ENCODE measurements at places on chromosomes 1 and 21. TPM values are rescaled to one million over a fixed set of nuclear protein-coding genes. Genes with fewer than 3 reads are reported as not detected.

NID1 gene
- total RNA-seq: 1.2 TPM

DNA sequence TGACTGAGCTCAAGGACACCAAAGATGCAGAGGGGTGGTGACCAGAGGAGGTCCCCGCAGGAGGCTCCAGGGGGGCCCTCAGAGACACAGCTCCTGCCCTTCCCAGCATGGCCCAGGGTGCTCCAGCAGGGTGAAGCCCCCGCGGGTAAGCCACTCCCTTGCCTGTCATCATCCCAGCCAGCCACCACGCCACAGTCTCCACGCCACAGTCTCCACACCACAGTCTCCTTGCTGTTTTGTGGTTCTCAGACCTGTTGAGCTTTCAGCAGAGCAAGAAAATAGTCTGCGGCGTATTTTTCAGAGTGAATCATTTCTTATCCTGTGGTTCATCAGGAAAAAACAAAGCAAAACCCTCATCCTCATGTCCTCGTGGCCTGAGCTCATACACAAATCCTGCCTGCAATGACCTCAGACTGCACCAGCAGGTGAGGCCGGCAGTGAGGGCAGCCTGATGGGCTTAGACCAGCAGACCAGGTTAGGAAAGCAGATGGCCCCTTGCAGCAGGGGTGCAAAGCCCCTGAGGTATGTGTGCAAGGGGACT lies 25.7 kb upstream of the ABCG1 start:
- DNase-seq: no peak

DNA sequence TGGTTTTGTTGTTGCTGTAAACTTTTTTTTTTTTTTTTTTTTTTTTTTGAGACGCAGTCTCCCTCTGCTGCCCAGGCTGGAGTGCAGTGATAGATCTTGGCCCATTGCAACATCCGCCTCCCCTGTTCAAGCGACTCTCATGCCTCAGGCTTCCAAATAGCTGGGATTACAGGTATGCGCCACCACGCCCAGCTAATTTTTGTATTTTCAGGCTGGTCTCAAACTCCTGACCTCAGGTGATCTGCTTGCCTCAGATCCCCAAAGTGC lies 78.9 kb upstream of the SLC45A1 start:
- DNase-seq: peak; percentile 46

- no peak for DNase-seq
Observed at GRCh38 chr1:197674286-197674685, 101.0 kb downstream of the DENND1B start.

DNA sequence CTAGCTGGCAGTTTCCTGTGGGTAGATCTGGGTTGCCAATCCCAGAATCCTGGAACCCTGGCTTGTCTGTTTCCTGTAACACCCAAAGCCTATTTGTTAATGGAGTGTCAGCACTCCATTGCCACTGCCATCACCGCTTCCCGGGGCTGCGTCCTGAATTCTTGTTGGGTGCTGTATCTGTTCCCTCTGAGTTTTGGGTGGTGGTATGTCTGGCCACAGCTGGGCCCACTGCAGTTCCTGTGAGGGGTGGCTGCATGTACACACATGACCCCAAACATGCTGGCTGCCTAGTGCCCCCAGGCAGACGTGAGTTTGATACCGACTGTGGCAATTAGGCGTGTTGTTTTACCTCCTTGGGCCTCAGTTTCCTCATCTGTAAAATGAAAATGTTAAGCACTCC lies 29.3 kb downstream of the NAV1 start:
- DNase-seq: no peak

DNA sequence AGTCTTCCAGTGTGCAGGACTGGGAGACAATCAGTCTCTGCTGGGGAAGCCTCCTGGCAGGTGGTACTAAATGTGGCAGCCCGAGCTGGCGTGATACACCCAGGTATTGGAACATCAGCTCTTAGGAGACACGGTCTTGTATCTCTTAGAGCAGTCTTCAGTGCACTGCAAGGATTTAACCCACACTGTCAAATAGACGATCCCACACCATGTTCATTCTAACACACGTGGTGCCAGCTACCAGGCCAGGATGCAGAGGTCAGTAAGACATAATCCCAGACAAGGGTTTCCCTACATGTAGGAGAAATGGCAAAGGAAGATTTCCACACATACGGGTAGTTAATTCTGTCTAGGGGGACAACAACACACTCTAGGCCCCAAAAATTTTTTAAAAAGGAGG lies 8.7 kb downstream of the TRIM11 start:
- no peak for DNase-seq

- DNase-seq: no peak
Observed at GRCh38 chr1:7425229-7425628, 345.9 kb upstream of the VAMP3 start.

All from Caki2 (cell line).